DMS153 (cell line): ENCODE measurements at places on chromosomes 3 and 15.

DNA sequence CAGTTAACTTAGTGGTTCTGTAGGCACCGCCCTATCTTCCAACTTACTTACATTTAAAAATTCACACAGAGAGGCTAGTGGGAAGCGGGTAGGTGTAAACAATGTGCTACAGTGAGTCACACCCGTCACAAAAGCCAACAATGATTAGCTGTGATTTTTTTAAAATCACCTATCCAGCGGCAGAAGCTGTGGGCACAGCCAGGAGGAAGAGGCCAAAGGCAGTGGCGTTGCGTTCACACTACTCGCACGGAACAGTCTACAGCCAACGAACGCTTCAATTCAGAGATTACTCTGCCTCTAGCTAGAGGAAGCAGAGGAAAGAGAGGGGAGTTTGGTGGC, 2.5 kb upstream of the NLGN1 start:
- DNase-seq: peak; percentile 87

- no peak for DNase-seq
These were observed 173.3 kb downstream of the SUCLG2 start for GRCh38 chr3:67481126-67481525.

DNA sequence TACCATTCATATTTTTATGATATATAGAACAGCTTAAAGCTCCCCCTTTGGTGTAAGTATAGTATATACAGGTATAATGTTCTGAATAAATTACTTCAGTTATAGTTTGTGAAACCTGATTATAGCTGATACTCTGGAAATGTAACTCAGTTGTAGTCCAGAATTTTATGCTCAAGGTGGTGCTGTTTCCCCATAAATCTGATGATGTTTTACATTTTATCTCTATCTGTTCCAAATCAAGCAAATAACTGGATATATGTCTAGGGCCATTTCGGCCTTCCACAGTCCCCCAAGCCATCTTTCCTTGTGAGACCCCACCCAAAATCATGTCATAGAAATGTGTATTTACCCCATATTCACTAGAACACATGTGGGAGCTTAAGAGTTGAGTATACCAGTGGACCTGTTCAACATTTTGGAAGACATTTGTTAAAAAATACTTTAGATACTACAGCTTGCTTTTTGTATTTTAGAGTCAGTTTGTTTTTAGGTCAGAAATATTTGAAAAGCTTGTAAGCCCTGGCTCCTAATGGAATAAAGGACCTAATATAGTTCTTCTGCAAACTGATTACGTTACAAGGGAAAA, 107.1 kb downstream of the ATG7 start:
- no peak for DNase-seq

DNA sequence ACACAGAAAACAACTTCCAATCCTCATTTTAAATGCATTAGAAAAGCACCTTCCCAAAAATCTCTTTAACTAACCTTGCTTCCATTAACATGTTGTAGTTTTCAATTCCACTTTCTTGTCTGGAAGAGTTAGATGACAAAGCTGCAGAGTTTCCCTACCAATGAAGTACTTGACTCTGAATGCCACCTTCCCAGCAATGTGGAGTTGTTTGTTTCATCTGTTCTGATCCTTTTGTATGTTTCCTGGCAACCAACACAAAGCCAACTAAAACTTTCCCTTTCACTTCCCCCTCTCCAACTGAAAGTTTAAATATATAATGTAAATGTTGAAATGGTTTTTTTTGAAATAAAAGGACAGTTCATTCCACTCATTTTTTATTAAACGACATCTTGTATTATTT, at the start of gene WDR49:
WDR49 (minus strand) TSS at position 183 of the 400 bp plus-strand sequence. CDS start 517 bp downstream, outside the sequence.
- peak; percentile 72 for DNase-seq

DNA sequence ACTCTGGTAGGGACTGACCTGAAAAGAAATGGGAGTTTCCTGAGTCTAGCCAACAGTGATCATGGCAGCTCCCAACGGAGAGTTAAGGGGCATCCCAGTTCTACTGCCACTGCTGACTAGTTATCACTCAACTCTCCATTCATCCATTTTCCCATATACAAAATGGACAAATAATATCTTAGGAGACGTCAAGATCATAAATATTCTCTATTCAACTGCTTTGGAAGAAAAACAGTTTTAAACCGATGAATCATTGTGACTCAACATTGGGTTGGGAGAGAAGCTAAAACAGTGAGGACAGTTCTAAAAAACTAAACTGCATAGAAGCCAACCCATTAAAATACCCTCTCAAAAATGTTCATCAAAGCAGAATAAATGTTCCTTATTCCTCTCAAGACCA, 57.6 kb upstream of the CHRM5 start:
- no peak for DNase-seq

GRCh38 chr3:171971919-171972514, 67.4 kb upstream of the FNDC3B start:
- no peak for DNase-seq

- DNase-seq: no peak
These were observed 483.2 kb upstream of the FRG2C start for GRCh38 chr3:75180945-75181298.

DNA sequence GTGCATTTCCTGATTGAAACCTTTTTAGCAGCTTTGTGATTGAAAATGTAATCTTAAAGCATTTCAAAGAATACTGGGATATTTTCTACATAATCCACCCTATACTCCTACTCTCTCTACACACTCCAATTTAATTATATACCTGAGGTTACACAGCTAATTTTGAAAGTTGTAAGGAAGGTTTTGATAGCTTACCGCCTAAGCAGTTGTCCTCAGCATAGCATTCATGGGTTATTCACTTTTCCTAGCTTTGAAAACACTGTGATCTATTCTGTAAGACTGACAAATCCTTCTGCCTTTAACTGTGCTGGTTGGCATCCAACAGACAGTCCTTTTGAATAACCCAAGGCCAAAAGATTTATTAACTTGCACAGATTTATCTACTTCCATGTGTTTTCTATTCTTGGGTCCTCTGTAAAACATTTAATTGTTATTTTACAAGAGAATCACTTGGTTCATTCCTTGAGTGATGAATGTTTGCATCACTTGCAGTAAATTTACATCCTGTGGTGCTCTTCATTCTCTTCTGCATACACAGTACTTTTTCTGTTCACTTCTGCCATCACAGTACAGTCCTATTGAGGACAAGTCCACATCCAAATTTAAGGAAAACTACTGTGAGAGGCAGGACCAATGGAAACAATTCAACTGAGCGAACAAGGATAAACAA, 44.8 kb downstream of the SERPINI1 start:
- DNase-seq: no peak

DNA sequence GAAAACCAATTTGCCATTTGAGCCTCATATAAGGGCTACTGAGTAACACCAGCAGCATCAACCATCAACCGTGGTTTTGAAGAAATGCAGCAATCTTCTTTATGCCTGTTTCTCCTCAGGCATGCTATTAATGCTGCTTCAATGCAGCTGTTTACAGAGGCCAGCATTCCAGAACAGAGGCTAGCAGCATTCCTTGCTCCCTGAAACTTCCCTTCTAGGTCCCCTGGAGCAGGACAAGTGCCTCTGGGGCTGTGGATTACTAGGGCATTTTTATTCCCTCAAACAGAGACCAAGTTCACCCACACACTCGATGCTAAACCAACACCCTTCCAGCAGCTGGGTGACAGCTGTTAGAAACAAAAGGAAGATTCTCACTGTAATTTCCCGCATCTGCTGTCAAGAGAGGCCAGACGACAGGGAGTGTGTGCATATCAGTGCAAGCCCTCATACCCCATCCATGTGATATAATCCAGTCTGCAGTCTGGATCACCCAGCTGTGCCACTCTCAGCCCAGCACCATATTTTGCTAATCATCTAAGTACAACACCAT, 57.5 kb downstream of the HOMER2 start:
- DNase-seq: no peak

DNA sequence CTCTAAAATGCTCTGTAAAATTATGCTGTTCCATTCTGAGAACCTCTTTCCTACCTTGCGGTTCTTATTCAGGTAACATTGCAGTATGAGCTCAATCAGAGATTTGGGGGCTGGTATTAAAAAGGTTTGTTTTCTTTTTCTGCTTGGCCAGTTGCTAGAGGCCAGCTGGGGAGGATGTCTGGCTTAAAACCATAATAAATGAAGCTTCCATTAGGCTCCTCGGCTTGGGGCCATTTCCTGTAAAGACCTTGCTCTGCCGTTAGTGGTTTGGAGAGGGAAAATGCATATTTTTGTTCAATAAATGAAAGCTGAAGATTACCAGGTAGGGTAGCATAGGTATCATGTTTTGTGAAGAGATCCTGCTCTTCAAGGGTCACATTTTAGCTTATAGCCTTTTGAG, 55.2 kb downstream of the MCTP2 start:
- DNase-seq: no peak

DNA sequence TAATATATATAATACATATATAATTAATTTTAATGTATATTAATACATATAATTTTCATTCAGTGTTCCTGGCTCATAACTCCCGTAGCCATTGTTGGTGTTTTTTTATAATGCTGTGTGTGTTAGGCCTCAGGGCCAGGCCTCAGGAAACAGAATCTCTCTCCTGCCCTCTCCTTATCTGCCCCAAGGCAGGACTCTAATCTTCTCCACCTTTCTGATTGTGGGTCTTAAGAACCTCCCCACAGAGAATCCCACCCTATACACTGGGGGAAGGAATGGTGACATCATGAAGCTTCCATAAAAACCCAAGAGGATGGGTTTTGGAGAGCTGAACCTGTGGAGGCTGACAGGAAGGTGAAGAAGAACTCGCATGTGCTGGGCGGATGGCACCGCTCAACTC, 4.0 kb upstream of the FMN1 start:
- DNase-seq: no peak

DNA sequence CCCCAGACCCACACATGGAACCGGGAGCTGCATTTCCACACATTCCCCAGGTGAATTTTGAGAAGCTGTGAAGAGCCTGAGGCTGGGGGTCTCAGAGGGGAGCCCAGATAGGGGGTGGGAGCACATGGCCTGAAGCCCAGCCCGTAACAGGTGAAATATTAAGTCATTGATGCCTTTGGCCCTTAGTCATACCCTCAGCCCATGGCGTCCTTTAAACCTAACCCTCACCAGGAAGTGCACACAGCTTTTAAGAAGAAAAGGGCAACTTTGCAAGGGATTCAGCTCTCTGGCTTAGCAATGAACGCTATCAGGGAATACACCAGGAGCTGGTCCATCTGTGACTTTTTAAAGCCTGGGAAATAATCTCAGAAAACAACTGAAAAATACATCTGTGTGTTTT, 40.6 kb downstream of the WNT7A start:
- DNase-seq: no peak

- no peak for DNase-seq
These were observed 11.2 kb downstream of the CSNK1G1 start for GRCh38 chr15:64344651-64345294.

- DNase-seq: no peak
These were observed 129.7 kb upstream of the UBE2E1 start for GRCh38 chr3:23676093-23676492.

DNA sequence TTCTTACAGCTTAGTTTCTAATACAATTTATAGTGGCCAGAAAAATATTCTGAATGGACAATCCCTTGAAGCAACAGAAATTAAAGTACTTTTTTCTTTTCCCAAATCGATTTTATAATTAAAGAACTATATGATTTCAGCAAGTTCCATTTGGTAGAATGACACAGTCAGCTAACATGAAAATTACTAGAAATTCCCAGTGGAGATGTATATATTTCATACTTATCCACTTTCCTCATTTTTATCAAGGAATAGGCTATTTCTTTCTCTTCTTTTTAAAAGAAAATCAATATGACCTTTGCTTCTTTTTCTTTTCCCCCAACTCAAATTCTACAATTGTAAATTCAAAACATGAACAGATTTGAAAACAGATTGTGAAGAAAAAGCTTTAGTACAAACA, 6.4 kb upstream of the CTNNB1 start:
- DNase-seq: no peak

DNA sequence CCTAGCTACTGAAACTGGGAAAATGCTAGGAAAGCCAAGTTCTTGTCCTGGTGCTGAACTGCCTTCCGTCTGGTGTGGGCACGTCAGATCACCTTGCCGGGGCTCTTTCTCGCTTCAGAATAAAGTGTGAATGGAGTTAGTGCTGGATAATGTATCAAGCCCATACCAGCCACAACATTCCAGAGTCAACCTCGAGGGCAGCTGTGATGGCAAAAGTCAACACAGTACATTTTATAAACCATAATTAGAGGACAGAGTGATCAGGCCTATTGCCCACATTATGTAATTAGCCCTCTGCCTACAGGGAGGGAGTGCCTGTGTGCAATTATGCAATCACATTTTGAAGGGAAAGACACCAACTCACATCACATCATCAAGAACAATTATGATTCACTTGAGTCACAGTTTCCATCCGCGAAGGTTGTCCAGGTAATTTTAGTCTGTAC, 165.2 kb downstream of the RORA start:
- DNase-seq: no peak

- no peak for DNase-seq
These were observed 49.7 kb downstream of the TMEM39A start for GRCh38 chr3:119413603-119414280.

DNA sequence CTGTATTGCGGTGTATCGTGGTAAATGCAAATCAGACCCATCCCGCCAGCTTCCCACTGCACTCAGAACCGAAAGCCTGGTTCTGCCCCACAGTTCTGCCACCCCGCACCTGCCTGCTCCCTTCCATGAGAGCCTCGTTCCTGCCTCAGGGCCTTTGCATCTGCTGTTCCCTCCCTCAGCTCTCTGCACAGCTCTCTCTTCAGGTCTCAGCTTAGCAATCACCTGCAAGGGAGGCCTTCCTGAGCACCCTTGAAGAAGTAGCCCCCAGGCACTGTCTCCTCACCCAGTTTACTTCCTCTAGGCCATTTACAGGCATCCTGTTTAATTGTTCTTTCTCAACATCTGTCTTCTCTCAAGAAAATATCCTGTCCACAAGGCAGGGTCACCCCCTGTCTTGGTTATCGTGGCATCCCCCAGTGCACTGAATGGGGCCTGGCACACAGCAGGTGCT, 13.3 kb upstream of the IQSEC1 start:
- DNase-seq: no peak

GRCh38 chr3:122102191-122102935, 47.2 kb downstream of the CD86 start:
- no peak for DNase-seq

DNA sequence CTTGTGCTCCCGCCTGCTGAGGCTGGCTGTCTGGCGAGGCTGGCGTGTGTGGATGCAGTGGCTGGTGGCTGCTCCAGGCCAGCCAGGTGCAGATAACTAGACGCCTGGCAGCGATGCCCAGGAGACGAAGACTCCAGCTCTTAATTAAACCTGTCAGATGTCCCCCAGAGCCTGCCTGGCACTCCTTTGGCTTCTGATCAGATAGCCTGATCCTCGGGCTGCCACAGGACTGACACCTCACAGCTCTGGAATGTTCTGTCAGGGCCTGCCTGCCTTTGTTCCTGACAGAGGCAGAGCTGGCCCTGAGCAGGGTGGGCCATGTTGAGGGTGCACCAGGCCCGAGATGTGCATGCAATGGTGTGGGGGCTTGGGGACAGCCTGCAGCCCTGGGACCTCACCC, 36.5 kb downstream of the PLXNA1 start:
- no peak for DNase-seq

- no peak for DNase-seq
These were observed 188.2 kb downstream of the SI start for GRCh38 chr3:164890061-164890460.

GRCh38 chr3:53353202-53353601, 5.9 kb upstream of the DCP1A start:
- no peak for DNase-seq
